Stomach (tissue), 19 donors: ENCODE measurements at places on chromosomes 12 and 14.

GRCh38 chr14:104598039-104598909 is 6.3 kb downstream of the TMEM179 start:
- peak; percentile 43 for DNase-seq

DNA sequence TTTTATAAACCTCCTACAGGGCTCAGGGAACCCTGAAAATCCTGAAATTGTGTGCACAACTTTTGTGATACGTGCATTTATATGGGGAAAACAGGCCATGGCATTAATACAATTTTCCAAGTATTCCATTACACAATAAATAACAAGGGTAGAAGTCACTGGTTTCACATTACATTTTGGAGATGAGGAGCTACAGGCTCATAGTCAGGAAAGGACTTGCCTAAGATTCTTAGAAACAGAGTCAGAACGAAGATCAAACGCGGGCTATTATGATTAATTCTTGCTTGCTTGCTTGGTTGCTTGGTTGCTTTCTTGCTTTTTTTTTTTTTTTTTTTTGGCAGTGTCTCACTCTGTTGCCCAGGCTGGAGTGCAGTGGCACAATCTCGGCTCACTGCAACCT is 16.7 kb downstream of the NOS1 start:
- DNase-seq = no peak

DNA sequence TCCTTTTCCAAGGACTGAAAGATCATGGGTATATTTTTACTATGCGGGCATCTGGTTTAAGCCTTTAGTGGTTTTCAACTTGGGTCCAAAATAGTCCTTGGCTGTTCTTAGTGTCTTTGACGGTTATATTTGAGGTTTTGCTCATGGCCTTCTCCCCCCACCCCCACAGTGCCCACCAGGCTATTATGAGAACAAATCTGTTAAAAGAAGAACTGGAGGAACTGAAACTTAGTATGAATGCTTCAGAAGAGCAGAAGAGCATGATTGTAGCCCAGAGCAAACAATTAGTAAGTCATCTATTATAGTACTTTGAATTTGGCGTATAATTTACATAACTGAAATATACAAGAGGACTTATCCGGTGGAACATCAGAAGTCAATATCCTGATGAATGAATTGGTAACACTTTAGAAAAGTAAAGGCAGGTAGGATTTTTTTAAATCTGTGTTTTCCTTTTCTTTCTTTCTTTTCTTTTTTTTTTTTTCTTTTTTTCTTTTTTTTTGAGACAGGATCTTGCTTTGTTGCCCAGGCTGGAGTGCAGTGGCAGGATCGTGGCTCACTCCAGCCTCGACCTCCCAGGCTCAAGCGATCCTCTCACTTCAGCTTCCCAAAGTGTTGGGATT is 71.8 kb upstream of the BCAT1 start:
- DNase-seq = no peak

DNA sequence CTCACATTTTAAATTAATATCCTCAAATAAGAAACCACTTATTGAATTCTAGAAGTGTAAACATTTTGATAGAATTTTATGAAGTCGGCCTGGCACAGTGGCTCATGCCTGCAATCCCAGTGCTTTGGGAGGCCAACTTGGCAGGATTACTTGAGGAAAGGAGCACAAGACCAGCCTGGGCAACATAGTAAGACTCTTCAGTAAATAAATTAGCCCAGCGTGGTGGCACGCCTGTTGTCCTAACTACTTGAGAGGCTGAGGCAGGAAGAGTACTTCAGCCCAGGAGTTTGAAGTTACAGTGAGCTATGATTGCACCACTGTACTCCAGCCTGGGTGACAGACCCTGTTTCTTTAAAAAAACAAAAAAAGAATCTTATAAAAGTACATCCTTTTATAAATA is 8.9 kb upstream of the ZNF410 start:
- DNase-seq = no peak

DNA sequence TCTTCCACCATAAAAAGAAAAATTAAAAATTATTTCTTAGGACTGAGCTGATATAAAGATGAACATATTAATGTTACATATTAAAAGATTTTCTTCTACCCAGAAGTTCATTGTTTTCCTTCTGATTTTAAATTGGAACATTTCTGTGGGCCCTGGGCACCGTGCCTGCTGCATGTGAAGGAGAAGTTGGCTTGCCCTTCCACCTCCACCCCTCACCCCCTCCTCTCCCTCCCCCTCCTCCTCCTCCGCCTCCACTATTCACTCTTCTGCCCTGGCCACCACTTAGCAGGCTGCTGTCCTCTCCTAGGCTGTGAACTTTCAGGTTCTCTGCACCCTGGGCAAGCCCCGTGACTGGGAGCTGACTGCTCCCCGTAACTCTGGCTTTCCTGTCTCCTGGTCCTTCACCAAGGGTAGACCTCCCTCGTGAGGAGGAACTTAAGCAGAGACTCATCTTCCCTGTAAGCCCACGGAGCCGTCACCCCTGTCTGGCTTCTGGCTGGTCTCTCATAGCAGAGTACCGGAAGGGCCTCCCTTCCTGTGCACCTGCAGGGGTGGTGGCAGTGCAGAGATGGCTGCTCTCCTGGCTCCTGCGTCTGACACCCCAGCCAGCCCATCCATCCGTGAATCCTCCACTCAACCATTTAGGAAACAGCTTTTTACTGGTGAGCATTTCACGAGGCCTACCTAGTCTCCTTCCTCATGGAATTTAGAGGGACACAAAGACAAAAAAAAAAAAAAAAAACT is 12.8 kb downstream of the TUNAR start:
- no peak for DNase-seq
